ENCODE measurements at places on chromosomes 3 and 15.

DNA sequence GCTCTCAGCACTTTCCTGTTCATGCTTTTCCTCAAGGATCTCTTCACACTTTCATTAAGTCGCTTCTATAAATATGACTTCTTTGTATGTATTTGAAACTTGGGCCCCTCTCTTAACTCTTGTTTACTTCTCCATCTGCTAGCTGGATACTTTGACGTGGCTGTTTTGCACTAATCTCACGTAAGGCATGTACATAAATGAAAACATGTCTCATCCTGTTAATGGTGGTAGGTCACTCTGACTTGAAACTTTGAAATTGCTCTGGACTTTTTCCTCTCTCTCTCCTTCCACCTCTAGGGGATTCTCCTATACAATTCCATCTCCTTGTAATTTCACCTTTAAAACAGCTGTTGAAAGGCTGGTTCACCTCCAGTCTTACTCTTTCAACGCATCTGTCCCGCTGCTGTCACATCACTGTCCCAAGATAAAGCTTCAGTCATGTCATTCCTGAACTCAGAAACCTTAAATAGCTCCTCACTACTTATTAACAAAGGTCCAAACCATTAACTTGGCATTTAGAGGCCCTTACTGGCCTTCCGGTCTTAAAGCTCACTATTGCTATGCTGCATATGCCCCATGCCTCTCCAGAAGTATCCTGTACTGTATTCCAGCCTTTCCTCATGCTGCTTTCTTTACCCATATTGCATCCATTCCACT, 1.2 kb downstream of the BLOC1S6 start:
- peak; percentile 28 for DNase-seq

- no peak for DNase-seq
These were observed 925.1 kb upstream of the NR2F2 start for GRCh38 chr15:95405447-95405846.

- no peak for DNase-seq
These were observed 65.1 kb upstream of the TEX264 start for GRCh38 chr3:51605938-51606337.

- DNase-seq: no peak
These were observed 537.8 kb downstream of the OTOL1 start for GRCh38 chr3:162034368-162034767.

DNA sequence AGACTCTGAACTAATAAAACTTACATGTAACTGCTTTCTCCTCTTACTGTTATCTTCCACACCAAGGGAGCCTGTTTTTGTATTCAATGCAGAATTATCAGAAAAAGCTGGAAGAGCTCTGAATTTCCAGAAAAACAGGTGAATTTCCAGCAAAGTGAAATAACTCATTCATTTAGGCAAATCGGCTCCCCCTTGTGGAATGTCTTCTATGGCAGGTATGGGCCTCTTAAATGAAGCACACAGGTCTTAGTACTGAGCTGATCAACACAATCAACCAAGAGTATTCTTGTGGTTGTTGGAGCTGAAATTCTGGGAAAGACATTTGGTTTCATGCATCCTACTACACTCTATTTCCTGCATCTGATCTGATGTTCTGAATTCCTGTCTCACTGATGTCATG, 31.0 kb upstream of the PTPRG start:
- DNase-seq: peak; percentile 22
